ENCODE measurements at places on chromosomes 4 and X.
A peak's percentile ranks its signal among the peaks of the same experiment; 100 is the strongest.

- no peak for DNase-seq
These were observed 586.8 kb upstream of the PITX2 start for GRCh38 chr4:111209706-111210105.

DNA sequence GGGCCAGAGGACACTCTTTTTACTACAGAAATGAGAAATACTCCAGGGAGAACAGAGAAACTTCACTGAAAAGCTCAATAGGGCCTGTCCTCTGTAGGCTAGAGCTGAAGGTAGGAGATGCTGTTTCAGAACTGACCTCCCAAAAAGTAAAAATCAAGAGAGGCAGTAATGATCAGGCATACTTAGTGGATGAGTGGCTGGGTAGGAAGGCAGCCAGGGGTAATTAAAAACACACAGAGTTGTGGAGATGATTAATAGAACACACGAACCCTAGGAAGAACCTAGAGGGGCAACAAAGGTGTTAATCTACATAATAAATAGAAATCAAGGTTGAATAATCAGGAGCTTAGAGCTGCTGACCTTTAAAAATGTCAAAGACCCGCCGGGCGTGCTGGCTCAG, 582.4 kb upstream of the ADGRL3 start:
- DNase-seq = no peak

DNA sequence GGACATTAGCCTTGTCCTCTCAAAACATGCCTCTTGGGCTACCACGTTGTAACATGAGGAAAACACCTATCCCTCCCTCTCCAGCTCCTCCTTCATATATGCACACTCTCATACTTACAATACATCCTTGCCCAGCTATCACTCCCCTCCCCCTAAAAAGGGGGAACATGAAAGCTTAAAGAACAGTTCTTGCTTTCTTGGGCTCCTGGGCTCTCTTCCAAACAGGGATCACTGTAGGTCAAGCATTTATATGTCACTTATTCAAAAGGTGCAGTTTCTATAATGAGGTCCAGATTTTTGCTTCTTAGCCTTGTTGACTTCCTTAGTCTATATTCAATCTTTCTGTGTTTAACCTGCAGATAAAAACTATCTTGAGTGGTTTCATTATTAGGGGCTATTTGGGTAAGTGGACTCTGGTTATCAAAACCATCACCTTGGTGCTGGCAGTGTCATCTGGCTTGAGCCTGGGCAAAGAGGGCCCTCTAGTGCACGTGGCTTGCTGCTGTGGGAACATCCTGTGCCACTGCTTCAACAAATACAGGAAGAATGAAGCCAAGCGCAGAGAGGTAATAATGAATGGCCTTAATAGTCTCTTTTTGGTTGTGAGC, 119.4 kb downstream of the AKAP4 start:
- no peak for DNase-seq

DNA sequence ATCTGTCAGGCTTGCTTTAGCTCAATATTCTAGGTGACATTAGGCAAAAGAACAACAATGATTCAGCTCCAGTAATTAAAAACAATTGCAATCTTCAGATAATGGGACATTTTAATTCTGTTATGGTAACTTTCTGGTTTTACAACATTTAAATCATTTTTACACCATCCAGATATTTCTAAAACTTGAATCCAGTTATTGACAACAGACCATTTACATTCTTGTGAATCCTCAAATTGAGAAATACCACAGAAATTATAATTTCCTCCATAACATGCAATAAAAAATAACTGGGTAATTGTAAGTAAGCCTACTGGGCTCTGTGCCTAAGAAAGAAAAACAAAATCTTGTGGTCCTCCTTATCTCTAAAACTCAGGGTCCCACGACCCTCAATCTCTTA, 195.0 kb upstream of the S100G start:
- no peak for DNase-seq

- no peak for DNase-seq
These were observed 2.1 kb downstream of the GSTCD start for GRCh38 chr4:105710678-105711077.

- DNase-seq = peak; percentile 79
These were observed 52.8 kb downstream of the RBM47 start for GRCh38 chr4:40576651-40577480.

- DNase-seq = peak; percentile 80
These were observed at the start of gene ZDHHC15 for GRCh38 chrX:75522565-75523431. TSS of gene ZDHHC15 (minus strand) at chrX:75523037. CDS start at chrX:75523024, 13 bp downstream.

- DNase-seq = no peak
These were observed 177.8 kb downstream of the NPFFR2 start for GRCh38 chr4:72209600-72209999.

- DNase-seq = no peak
These were observed 186.3 kb upstream of the INTU start for GRCh38 chr4:127446427-127446885.

DNA sequence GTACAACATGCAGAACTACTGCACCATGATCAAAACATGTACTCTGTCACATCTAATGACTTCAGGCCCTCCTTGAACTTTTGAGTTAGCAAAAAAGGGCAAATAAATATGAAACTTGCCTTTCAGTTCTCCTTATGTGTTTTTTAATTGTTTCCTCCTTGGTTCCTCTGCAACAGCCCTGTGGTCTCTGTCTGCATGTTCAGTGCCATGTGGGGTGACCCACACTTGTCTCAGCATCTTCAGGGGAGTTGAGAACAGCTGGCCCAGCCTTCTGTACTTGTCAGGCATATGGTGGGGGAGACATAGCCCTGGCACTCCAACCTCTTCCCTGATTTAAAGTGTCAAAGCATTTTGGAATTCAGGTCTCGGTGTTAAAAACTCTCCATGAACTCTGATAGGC, 188.0 kb upstream of the PGRMC2 start:
- DNase-seq = no peak

- DNase-seq = no peak
These were observed 164.6 kb downstream of the PRKX start for GRCh38 chrX:3548765-3549391.

- DNase-seq = no peak
These were observed 65.5 kb downstream of the FHDC1 start for GRCh38 chr4:153001626-153002025.

GRCh38 chrX:134679644-134680043, 21.4 kb upstream of the PLAC1 start:
- DNase-seq = no peak

- no peak for DNase-seq
These were observed 121.4 kb downstream of the ATP10D start for GRCh38 chr4:47606482-47606881.

GRCh38 chr4:90718931-90719330, 591.7 kb downstream of the CCSER1 start:
- DNase-seq = no peak

- no peak for DNase-seq
These were observed 37.2 kb downstream of the PCDH7 start for GRCh38 chr4:30757357-30757756.

GRCh38 chr4:67558493-67558892, at the start of gene STAP1:
TSS of gene STAP1 (plus strand) at chr4:67558727. CDS start at chr4:67558810, 83 bp downstream.
- DNase-seq = no peak

GRCh38 chrX:4682636-4683035, 969.2 kb upstream of the PRKX start:
- DNase-seq = no peak

GRCh38 chrX:50813843-50814661, at the start of gene SHROOM4:
TSS of gene SHROOM4 (minus strand) at chrX:50814194. CDS start at chrX:50814018, 176 bp downstream.
- no peak for DNase-seq

DNA sequence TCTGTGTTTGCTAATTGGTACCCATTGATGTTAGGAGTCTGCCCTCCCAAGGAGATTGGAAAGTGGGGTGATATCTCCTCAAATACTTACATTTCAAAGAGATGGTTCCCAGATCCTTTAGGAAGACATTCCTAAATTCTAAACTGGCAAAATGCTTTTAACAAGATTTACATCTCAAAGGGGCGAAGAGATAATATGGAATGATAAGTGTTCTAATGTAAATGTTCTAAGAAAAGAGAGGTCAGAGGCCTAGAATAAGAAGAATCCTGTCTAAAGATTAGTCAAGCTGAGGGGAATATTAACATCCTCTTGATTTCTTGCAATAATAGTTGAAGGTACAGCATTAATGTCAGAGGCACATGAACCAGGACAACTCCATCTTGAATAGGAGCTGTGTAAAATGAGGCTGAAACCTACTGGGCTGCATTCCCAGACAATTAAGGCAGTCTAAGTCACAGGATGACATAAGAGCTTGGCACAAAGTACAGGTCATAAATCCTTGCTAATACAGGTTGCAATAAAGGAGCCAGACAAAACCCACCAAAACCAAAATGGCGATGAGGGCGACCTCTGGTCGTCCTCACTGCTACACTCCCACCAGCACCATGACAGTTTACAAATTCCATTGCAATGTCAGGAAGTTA, 2248.1 kb downstream of the ARAP2 start:
- DNase-seq = no peak

GRCh38 chr4:5037553-5038551, 13.4 kb upstream of the STK32B start:
- no peak for DNase-seq

DNA sequence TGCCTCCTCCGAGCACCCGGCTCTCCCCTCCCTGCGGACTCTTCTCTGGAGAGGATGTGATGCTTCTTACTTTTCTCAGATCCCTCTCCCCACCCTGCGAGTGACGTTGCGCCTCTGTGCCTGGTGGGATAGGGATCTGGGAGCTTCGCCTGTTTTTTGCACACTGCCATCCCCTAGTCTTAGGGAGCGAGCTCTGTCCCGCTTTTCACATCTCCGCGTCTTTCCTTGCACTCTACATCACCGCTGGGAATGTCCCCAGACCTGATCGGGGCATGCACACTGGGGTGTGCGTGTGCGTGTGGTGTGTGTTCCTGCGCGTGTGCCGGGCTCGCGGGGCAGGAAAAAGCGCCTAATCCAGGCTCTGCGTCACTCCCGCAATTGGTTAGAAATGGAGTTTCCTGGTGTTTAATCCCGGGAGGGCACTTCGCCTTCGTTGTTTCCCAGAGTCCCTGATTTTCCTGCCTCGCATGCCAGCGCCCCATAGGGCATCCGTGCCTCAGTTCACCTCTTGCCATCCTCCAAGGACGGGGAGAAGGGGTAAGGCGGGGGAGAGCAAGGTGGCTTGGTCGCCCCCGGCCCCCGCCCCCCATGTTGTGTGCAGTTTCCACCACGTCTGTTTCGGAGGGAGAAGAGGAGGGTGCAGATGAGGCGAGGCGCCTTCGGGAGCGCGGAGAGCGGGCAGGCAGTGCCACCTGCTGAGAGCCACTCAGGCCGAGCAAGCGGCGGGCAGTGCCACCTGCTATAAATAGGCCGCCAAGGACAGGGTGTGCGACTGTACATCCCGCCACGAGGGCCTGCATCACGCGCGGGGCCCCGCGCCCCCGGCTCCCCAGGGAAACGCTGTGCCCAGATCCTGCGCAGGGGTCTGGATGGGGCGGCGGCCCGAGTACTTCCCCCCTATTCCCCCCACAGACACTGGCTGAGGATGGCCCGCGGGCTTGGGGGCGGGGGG, 759 bp upstream of the TBC1D1 start:
- peak; percentile 90 for DNase-seq

GRCh38 chr4:71564775-71565174, 219.1 kb downstream of the GC start:
- no peak for DNase-seq

DNA sequence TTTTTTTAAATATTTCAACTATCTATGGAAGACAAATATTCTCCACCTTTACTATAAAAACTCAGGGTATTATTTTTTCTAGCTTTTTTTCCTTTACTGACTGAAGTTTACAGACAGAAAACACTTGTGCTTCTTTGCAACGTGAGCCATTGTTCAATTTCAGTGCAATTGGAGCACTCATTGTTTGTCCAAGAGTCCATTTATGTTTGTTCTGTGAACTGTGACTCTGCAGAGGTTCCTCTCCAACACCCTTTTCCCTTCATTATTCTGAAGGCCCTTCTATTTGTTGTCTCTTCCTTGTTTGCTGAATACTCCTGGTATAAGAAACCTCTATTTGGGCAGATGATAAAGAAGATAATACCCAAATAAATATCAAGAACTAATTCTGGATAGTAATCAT, 37.4 kb downstream of the DAPP1 start:
- DNase-seq = no peak

DNA sequence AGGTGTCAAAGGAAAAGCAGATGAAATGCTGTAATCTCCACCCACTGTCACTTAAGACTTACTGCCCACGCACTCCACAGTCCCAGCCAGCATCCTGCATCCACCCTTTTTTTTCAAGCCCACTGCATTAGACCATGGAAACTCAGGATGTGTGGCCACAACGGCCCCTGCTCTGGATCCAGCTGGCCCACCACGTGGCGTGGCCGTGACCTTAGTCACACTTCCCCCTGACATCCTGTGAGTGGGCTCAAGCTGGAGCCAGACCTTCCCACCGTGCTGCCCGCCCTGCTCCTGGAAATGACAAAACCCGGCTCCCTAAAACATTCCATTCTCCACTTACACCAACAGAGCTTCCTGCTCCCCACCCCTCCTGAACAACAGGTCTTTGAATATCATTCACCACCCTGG, 588.3 kb upstream of the DIPK2B start:
- no peak for DNase-seq

GRCh38 chr4:161952382-161952781, 211.4 kb downstream of the FSTL5 start:
- no peak for DNase-seq

GRCh38 chr4:169993531-169993930, 32.7 kb downstream of the MFAP3L start:
- no peak for DNase-seq

- no peak for DNase-seq
These were observed 107.6 kb downstream of the GASK1B start for GRCh38 chr4:158065176-158065575.

DNA sequence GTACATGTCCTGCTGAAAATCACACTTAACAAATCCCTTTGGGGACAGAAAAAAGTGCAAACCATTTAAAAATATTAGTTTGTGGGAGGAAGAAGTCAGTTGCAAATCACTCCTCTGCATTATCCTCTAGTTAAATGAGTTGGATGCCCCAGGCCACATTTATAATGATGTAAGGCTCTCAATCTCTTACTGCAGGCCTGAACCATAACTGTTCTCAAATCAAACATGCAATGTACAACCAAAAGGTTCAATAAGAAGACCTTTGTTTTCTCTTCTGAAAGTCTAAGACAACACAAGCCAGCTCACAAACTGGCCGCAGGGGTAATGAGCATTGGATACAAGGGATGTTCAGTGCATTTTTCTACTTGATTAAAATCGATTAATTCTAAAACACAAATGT, 39.7 kb downstream of the IGFBP7 start:
- no peak for DNase-seq

GRCh38 chr4:1631136-1631535, 53.0 kb downstream of the FAM53A start:
- DNase-seq = no peak

DNA sequence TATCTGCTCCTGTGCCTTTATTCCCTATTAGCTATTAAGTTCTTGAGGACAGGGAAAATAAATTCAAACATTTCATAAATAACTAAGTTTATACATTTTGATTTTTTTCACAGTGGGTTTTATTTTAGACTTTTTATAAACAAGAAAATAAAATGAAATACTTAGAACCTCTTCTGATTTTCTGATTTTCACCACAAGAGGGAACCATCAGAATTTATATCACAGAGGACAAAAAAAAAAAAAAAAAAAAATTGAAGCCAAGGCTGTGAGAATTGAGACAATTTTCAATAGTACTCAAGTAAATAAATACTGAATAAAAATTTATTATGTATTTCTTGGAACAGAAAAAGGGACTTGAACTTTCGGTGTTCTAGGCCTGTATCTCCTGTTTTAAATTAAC, 288.1 kb downstream of the SH3BGRL start:
- DNase-seq = no peak

- no peak for DNase-seq
These were observed 234.5 kb downstream of the MAML3 start for GRCh38 chr4:139919521-139919920.
